ENCODE measurements at places on chromosomes 13 and 19. TPM values are rescaled to one million over a fixed set of nuclear protein-coding genes. Genes with fewer than 3 reads are reported as not detected.

Gene TNNT1
- total RNA-seq, result 4.3 TPM

Gene RFXAP
- 3.8 TPM for total RNA-seq

Gene STX10
- 122 TPM for total RNA-seq

Gene ZGLP1
- 0.63 TPM for total RNA-seq

Gene C2CD4C
- not detected for total RNA-seq

Gene GAPDHS
- not detected for total RNA-seq

Gene PLA2G4C
- 6.3 TPM for total RNA-seq

Data from fibroblast of the aortic adventitia (primary cell).